ENCODE measurements at places on chromosomes 11 and 22.
A peak's percentile ranks its signal among the peaks of the same experiment; 100 is the strongest.

GRCh38 chr11:13663631-13664071 lies 4.8 kb upstream of the FAR1 start:
- no peak for DNase-seq

DNA sequence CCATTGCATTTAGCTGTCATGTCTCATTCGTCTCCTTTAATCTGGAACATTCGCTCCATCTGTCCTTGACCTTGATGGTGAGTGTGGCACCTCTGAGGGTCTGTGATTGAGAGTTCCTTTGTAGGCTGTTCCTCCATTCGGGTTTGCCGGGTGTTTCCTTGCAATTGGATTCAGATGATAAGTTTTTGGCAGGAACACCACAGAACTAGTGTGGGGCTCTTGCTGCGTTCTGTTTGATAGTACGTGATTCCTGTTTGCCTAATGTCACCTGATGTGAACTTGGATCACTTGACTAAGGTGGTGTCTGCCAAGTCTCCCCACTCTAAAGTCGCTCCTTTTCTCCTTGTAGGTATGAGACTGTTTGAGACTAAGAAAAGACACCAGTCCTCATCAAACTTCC lies 109.7 kb upstream of the TMEM45B start:
- DNase-seq = no peak

DNA sequence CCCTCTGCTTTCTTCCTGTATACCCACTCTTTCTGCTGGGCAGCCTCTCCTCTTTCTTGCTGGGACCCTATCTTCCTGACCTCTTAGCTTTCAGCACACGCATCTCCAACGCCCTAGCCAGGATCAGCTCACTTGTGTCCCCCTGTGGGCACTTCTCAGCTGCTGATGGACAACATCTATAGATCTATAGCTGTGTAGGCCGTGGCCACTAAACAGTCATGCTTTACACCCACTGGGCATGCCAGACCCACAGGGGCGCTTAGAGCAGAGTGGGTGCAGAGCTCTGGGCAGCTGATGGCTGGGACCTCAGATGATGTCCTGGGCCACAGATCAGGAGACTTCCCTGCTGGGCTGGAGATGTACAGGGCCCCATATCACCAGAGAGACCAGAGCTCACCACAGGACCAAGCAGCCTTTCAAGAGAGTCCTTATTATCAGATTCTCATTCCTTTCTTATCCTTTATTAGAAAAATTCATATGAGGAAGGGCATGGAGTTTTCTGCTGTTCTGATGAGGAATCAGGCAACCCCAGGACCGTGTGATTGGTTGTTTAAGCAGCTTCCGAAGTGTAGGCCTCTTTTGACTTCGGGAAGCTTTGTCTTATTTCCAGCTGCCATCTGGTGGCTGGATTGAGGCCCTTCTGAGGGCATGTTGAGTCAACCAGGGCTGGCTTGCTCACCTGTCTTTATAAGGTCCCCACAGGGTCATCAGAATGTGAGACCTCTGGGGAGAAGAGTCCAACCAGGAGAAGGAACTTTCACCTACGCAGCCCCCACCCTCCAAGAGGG lies 60.5 kb downstream of the OSBP2 start:
- DNase-seq = peak; percentile 44

GRCh38 chr11:116870054-116870453 lies 32.6 kb upstream of the APOA1 start:
- DNase-seq = no peak

GRCh38 chr11:134725716-134726639 lies 313.9 kb upstream of the B3GAT1 start:
- DNase-seq = no peak

GRCh38 chr11:118924591-118925585 lies 838 bp downstream of the BCL9L start:
- no peak for DNase-seq

GRCh38 chr11:69495441-69496201 lies 14.2 kb downstream of the LINC01488 start:
- DNase-seq = no peak

DNA sequence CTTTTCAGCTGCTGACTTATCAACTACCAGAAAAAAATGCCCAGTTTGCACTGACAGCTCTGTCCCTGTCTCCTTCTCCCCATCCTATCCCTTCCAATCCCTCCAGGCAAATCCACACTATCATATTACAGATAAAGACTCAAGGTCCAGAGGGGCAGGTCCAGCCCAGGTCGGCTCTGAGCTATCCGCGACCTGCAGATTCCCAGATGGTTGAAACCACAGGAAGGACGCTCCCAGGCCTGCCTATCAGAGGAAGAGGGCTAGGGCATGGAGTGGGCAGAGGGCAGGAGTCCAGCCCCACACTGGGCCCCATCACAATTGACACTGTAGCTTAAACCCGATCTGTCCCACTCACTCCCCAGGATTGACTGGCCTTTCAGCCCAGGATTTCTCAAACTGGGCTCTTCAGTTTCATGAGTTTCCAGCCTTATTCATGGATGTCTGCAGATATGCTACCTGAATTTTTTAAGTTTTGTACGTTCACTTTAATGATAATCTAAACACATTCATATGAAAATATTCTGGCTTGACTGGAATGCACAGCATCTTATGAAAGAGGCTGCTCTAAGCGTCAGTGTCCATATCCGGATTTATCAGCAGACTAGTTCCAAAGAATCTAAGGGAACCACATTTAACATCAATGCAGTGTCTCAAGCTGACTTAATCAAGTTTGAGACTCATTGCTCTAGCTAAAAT lies 16.4 kb upstream of the FCHSD2 start:
- no peak for DNase-seq

- no peak for DNase-seq
Measured at GRCh38 chr22:47474895-47475294, 712.4 kb downstream of the TBC1D22A start.

GRCh38 chr11:124518989-124519451 lies 24.4 kb downstream of the OR8B12 start:
- DNase-seq = peak; percentile 79

- no peak for DNase-seq
Measured at GRCh38 chr11:97118614-97119200, 728.9 kb downstream of the JRKL start.

DNA sequence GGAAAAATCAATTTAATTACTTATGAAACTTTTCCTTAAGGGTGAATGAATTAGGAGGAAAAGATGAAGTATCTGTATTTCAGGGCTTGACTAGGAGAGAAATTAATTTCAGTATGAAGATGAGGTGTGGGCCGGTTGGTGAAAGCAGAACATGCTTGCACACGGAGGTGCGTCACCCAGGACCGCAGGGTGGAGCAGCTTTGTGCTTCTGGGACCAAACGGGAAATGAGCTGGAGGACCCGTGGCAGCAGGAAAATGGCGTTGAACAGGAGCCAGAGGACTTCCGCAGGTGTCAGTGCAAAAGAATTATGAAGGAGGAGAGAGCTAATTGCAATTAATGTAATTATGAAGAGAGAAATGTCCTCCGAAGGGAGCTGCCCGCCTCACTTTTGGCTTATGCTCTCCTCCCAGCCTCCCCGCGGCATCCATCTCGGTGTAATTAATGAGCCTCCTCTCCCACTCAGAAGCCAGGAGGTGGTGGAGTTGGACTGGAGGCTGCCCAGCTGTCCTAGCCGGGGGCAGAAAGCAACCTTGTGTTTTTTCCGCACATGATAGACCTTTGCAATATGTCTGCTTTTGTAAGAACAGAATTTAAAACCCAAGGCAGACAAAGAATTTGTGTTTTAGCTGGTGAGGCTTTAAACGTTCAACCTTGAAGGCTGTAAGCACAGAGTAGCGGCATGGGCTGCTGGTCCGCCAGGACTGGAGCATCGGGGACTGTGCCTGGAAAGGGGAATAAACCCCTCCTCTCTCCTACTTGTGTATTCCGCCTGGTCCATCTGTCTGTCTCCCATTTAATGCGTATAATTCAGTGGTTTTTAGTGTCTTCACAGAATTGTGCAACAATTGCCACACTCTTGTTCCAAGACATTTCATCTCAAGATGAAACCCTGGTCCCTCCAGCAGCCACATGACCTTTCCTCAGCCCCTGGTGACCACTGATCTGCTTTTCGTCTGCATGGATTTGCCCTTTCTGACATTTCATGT lies 180.6 kb downstream of the TBC1D22A start:
- DNase-seq = peak; percentile 65

GRCh38 chr11:130062026-130062425 lies 7.7 kb upstream of the APLP2 start:
- no peak for DNase-seq

DNA sequence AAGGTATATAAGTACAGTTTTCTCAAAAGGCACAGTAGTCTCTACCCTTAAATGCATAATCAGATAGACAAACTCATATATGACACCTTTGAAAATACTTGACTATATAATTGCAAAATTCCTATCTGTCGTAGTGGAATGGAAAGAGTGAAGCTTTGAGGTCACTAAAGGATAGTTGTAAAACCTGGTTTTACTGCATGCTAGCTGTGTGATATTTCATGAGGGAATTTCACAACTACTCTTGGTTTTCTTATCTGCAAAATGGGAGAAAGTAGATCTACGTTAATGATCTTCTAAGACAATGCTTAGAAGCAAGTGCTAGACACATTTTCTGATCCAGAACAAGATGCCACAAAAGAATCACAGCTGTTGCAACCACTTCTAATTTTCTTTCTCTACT lies 332.2 kb downstream of the AASDHPPT start:
- no peak for DNase-seq

DNA sequence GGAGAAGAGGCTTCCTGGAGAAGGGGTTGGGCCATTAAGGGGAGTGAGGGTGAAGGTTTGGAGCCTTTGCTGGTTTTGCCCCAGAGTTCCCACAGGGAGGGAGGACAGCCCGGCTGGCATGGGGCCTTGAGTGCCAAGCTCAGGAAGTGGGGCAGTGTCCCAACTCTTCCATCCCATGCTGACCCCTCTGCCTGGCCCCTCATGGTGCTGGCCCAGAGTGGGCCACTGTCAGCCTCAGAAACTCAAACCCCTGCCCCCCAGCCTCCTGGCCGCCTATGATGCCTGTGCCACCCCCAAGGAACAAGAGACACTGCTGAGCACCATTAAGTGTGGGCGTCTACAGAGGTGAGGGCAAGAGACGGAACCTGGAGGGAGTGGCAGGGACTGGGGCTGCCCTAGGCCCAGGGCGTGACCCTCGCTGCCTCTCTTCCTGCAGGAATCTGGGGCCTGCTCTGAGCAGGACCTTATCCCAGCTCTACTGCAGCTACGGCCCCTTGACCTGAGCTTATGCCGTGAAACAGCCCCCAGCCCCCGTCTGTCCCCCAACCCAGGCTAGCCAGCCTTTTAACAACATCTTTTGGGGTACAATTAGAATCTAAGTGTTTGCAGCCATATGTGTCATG lies 5.4 kb downstream of the MUS81 start:
- no peak for DNase-seq

- DNase-seq = peak; percentile 7
Measured at GRCh38 chr22:31748490-31748889, 1.4 kb downstream of the PRR14L start.

DNA sequence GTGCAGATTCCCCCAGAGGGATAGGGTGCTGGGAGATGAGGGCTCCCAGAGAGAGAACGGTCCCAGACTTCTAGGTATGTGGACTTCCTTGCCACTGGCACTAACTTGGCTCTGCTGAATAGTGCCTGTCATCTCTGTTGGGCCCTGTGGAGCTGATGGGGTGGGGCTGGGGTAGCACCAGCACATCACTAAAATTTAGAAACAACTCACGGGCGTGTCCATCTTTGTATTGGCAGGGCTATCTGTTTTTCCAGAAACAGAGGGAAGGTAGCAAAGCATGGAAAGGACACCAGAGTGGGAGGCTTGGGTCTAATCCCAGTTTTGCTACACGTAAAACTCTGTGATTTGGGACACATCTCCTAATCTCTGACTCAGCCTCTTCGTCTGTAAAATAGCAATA lies 25.8 kb downstream of the SWAP70 start:
- DNase-seq = no peak

DNA sequence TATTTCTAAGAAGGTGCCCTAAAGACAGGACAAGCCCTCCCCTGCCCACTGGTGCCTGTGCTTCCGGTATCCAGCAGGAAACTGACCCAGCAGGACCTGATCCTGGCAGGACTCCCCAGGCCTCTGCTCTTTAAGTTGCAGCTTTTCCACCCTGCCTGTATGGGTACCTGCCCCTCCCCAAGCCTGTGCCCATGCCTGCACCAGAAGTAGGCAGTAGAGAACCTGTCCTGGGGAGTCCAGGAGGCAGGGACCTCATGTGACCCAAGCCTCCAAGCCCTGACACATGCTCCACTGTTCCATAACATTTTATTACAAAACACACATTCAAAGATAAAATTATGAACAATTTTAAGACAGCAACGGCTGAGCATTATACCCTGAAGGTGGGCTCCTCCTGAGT lies 14.2 kb downstream of the CWC15 start:
- no peak for DNase-seq

- DNase-seq = no peak
Measured at GRCh38 chr11:103384652-103385051, 275.4 kb downstream of the DYNC2H1 start.

GRCh38 chr11:67490727-67491065 lies 7.9 kb downstream of the AIP start:
- DNase-seq = no peak

DNA sequence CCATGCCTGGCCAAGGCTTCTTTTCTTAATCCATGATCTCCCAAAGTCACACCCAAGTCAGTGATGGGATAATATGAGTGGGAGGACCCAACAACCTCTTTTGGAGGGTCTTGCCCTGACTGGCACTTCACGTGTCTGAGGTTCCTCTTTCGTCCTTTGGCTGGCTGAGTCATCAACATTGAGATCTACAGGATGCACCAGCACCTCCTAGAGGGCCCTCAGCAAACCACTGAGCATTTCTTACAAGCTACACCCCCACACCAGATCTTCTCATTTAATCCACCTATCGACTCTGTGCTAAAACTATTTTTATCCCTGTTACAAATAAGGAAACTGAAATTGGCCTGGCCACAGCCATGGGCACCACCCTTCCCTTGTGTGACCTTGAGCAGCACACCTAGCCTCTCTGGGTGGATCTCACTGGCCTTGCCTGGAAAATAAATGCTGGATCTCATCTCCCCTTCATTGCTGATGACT lies 63.4 kb downstream of the FLI1 start:
- peak; percentile 93 for DNase-seq

DNA sequence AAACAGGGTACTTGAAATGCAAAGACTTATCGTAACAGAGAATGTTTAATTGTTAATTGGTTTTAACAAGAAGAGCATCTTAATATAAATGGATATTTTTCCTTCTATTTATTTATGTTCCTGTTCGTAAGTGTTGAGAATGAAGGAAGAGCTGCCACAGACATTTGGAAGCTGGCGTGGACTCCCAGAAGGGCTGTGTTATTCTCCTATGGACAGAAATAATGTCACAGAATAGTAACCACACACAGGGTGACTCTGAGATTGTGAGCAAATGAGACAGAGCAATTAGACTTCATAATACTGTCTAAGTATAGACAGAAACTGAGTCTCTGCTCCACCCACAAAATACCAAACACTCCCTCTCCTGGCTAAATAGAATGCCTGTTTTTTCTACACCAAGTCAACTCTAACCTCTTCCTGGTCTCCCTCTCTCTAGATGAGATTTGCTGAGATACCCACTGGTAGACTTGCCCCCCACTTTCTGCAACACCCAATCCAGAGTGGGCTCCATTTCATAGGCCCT lies 6.1 kb downstream of the APOL3 start:
- no peak for DNase-seq

GRCh38 chr11:2102132-2102882 lies 36.9 kb downstream of the IGF2 start:
- DNase-seq = no peak

GRCh38 chr11:6531267-6531752 lies 34.2 kb downstream of the DNHD1 start:
- peak; percentile 26 for DNase-seq

- no peak for DNase-seq
Measured at GRCh38 chr11:76172583-76172982, 33.7 kb downstream of the WNT11 start.

Measured in MV-4-11 (cell line).